ENCODE measurements at places on chromosomes 5 and 9.
A peak's percentile ranks its signal among the peaks of the same experiment; 100 is the strongest.

DNA sequence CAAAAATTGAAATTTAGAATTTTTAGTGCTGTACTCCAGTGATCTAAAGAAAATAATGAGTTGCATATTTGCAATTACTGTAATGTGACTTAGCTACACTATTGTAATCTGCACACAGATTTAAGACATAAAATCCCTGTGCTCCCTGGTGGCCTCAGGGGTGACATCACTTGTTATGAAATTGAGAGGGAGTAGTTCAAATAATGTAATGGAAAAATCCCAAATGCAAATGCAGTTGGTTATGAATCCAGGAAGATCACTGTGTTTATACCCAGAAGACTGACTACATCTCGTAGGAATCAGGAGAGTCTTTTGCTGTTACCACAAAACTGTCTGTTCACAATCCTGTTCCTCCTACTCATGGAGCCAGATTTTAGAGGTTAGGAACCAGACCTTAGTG, 178.7 kb upstream of the FBXL17 start:
- DNase-seq = no peak

DNA sequence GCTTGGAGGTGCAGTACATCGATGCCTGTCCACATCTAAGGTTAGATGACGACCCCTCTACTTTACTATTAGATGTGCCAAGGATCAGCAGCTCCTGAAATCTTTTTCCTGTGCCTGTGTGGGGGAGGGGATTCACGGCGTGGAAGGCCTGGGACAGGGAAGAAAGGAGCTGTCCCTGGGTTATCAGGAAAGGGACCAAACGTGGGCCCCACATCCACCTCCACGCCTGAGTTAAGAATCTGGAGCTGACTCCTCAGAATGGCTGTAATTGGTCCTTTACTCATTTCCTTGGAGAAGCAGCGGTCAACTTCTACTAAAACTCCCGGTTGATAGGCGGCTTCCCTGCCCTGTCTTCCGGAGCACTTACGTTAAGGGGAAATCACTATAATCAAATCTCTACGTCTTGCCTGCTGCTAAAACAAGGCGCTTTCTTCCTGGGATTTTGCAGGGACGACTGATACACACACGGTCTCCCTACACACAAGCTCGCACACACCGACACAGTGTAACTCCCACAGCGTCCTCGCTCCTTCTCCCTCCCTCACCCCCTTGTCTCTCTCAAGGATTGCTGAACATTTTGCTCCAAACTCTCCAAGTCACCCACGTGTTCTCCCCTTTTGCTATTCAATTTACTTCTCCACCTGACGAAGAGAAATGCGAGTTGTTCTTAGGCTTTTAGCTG, 1.4 kb downstream of the PDE4D start:
- DNase-seq = no peak

DNA sequence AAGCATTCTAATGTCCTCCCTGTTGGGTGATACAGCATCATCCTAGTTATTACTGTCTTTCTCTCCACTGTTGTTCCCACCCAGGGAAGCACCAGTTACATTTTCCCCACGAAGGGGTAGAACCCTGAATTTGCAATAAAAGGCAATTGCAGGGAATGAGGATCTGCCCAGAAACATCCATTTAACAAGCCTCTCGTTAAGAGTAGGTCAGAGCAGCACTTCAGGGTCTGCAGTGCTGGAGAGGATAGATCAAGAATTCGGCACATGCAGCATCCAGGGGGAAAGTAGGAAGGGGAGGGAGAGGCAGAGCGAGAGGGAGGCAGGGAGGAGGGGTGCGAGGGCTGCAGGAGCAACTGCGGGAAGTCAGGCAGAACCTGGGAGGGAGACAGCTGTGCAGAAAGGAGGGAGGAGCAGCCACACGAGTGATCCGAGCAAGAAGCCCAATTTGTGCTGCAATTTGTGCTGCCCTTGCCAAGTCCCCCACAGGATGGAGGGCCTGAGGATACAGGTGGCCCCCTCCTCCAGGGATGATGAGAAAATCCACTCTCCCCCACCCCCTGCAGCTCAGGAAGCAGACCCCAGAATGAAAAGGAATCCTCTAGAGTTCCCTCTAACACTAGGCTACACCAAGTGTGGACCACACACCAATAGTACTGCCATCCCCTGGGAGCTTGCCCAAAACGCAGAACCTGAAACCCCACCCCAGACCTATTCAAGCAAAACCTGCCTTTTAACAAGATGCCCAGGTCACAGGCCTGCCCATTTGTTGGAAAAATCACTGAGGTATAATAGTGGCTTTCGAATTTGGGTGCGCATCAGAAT, 62.2 kb downstream of the EPB41L4B start:
- DNase-seq = no peak

DNA sequence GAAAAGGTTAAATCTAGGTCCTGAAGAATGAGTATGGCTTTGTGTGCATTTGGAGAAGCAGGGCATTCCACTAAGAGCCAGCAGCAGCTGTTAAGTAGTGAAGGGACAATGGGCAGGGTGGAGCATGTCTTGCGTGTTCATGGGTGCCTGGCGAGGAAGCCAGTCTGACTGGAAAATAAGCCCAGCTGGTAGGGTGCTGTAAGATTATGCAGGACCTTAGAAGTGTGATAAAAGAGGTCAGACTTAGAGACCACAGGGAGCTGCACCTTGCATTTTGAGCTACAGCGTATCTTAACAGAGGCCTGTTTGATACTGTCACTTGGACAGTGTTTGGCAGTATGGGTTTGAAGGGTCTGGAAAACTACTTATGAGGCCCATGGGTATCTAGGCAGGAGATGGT, 131.7 kb upstream of the ELL2 start:
- no peak for DNase-seq

- DNase-seq = no peak
Measured at GRCh38 chr9:6787793-6788161, 30.0 kb downstream of the KDM4C start.

DNA sequence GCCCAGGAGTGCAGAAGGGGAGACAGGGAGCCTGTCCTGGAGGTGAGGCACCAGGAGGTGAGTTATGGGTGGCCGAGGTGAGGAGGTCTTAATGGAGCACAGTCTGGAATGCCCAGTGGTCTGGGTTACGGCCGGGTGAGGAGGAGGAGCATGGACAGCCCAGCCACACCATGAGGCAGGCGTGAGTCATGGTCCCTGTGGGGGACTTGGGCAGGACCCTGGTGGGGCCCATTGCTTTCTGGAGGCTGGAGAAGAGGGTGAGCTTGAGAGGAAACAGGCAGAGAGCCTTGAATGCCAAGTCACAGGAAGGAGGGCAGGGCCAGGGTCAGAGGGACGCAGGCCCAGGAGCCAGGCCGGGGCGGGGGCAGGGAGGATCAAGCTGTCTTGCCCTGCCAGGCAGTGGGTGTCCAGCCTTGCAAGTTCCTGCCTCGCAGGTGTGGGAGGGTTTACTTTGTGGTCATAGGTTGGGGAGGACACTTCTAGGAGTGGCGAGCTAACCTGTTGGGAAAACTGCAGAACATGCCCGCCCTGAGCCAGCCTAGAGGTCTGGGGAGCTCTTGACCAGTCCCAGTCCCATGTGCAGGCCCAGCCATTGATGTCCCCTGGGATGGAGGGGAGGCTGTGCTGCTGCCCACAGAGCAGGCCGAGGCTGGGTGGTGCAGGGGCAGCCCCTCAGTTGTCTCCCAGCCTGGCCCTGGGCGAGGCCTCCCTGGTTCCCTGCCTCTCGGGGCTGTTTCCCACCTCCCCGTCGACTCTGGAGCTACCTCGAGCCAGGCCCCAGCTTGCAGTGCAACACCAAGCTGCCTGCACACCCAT, 2.8 kb downstream of the CACNA1B start:
- DNase-seq = no peak

DNA sequence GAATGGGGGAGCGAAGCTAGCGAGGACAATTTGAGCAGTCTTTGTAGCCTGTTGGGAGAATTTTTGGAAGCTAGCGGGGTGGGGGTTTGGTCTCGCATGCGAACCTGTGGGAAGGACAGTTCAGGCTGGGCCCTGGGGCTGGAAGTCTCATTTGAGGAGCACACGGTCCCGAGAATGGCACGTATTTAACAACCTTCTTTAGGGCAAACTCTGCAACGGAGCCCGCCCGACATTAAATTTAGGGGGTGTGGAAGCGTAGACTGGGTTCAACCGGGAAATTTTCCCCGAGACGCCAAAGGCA, 35.2 kb upstream of the NFIB start:
- DNase-seq = no peak

DNA sequence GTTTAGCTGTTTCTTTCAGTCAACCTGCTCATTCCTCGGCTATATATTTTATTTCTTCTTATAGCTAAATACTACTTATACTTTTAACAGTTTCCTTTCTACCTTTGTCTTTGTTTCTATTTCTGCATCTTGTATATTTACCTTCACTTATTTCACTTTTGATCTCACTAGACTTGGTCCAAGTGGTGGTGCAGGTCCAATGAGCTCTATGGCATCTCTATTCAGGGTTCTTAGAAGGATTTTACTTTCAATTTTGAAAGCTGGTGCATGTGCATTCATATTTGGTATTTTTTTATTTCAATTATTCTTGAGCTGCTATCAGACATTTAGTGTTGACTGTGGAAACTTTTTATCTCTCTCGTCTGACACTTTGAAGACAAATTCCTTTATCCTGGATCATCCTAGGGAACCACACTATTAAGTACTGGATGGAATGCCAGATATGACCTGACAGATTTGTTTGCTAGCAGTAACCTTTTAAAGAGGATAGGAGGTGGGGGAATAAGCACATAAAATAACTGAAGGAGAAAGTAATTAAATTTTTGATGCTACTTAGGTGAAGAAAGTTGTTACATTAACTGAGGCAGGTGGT, 123.1 kb upstream of the PJA2 start:
- DNase-seq = no peak

DNA sequence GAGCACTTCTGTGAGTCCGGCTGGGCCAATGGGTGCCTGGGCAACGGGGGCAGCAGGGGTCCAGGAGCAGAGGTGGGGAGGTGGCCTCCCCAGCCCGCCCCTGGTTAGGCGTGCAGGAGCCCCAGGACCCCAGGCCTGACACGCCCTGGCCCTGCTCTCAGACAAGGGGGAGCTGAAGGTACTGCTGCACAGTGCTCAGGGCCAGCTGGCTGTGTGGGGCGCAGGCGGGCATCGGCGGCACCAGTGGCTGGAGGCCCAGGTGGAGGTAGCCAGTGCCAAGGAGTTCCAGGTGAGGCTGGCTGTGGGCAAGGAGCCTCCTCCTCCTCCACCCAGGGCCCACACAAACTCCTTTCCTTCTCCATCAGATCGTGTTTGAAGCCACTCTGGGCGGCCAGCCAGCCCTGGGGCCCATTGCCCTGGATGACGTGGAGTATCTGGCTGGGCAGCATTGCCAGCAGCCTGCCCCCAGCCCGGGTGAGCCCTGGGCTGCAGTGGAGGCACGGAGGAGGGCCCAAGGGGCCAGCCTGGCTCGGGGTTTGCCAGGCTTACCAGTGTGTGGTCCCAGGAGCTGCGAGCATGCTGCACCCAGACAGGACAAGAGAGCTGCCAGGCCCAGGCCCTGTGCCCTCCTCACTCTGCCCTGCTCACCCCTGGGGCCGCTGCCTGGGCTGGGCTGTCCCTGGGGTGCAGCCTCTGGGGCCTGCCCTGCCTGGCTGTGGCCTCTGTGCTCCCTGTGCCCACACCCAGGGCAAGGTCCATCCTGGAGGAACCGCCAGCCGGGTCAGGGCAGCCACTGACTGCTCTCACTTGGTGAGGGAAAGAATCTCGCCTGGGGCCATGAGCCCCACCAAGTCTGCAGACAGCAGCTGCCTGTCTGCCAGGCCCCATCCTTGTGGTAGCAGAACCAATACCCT, 7.0 kb downstream of the MAMDC4 start:
- DNase-seq = peak; percentile 60

- no peak for DNase-seq
Measured at GRCh38 chr9:80233102-80233843, 661.5 kb downstream of the TLE4 start.

- no peak for DNase-seq
Measured at GRCh38 chr5:83653669-83654068, 67.0 kb downstream of the HAPLN1 start.

DNA sequence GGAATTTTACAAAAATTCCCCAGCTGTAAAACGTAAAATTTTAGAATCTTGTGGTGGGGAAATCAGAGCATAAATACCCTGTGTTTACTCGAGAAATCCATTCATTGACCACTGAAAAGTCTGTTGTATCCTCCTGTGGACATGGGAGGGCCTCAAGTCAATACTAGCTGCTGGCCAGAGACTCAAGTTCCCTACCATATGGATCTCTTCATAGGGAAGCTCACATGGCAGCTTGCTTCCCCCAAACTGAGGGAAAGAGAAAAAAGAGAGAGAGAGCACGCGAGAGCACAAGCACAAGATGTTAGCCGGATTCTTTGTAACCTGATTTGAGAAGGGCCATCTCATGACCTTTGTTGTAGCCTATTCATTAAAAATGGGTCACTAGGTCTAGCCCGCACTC, 591.9 kb downstream of the LRRC70 start:
- DNase-seq = no peak
